ENCODE measurements at places on chromosomes 7 and 10. TPM values are rescaled to one million over a fixed set of nuclear protein-coding genes. Genes with fewer than 3 reads are reported as not detected.

Gene DGKB
- not detected for total RNA-seq

Gene MACC1
- total RNA-seq, result 10.0 TPM

Gene GJC3
- not detected for total RNA-seq

Gene HMX3
- total RNA-seq, result not detected

Gene CCDC71L
- 49.8 TPM for total RNA-seq

Gene MRPS17
- 7.2 TPM for total RNA-seq

- peaks cover 7% of the 10 kb centered on the region for H3K36me3 ChIP-seq
- DNase-seq, result no peak
- H3K4me3 ChIP-seq, result peak overlapping the region; percentile 98
- H3K4me1 ChIP-seq, result peaks cover 39% of the 10 kb centered on the region
- peak overlapping the region; percentile 95 for H3K27ac ChIP-seq
- H3K27me3 ChIP-seq, result no peaks in the 10 kb centered on the region
These were observed 459 bp downstream of the SUGCT start for GRCh38 chr7:40135317-40135610.

DNA sequence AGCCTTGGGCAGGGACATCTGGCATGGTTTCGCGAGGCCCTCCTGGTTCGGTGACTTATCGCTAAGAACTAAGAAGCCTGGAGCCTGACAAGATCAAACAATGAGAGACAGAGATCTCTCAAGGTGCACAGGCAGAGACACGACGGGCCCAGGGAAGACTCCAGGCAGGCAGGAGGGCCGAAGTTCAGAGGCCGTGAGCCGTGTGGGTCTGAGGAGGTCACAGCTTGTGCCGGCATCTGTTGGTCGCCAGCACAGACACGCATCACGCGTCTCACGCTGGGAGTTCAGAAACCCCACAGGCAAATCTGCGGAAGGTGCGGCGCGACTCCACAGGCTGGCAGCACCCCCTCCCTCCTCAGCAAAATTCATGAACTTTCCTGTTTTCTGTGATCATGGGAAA is 314.0 kb downstream of the DNAJB6 start:
- no peak overlapping the region for H3K27ac ChIP-seq
- H3K4me3 ChIP-seq, result no peak overlapping the region
- peak; percentile 72 for DNase-seq

- DNase-seq, result no peak
- H3K4me1 ChIP-seq, result peaks cover 69% of the 10 kb centered on the region
- no peaks in the 10 kb centered on the region for H3K36me3 ChIP-seq
- H3K27me3 ChIP-seq, result no peaks in the 10 kb centered on the region
These were observed 1.1 kb downstream of the ACTR1A start for GRCh38 chr10:102501201-102502028.

DNA sequence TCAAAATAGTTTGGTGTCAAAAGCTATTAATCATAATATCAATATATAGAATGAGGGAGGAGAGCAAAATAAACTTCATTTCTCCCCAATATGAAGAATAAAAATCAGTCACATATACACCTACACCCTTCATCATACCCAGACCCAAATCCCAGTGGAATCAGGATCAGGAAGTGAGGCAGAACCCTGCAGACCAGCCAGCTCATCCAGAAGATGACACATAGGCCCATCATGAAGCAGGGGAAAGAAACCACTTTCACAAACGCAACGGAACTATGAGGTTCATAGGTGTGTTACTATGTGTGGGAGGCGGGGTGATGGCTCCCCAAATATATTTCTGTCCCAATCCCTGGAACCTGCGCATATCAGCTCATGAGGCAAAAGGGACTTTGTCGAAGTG is 89.0 kb downstream of the RSU1 start:
- H3K27ac ChIP-seq, result no peak overlapping the region
- no peaks in the 10 kb centered on the region for H3K4me1 ChIP-seq
- no peaks in the 10 kb centered on the region for H3K27me3 ChIP-seq
- H3K36me3 ChIP-seq, result no peaks in the 10 kb centered on the region
- no peak overlapping the region for H3K4me3 ChIP-seq

GRCh38 chr10:7444551-7445121 is 33.8 kb upstream of the SFMBT2 start:
- no peaks in the 10 kb centered on the region for H3K36me3 ChIP-seq
- H3K27me3 ChIP-seq, result peaks cover 16% of the 10 kb centered on the region
- peak; percentile 75 for DNase-seq
- no peak overlapping the region for H3K4me3 ChIP-seq
- peaks cover 9% of the 10 kb centered on the region for H3K4me1 ChIP-seq
- peak overlapping the region; percentile 14 for H3K27ac ChIP-seq

GRCh38 chr7:135320268-135320667 is 86.6 kb downstream of the STRA8 start:
- H3K4me3 ChIP-seq, result no peak overlapping the region
- H3K4me1 ChIP-seq, result no peaks in the 10 kb centered on the region
- H3K27me3 ChIP-seq, result no peaks in the 10 kb centered on the region
- no peak for DNase-seq
- no peaks in the 10 kb centered on the region for H3K36me3 ChIP-seq
- no peak overlapping the region for H3K27ac ChIP-seq
